ENCODE measurements at places on chromosomes 6 and 20.

GRCh38 chr6:148855744-148856143, 108.9 kb downstream of the UST start:
- DNase-seq: no peak

DNA sequence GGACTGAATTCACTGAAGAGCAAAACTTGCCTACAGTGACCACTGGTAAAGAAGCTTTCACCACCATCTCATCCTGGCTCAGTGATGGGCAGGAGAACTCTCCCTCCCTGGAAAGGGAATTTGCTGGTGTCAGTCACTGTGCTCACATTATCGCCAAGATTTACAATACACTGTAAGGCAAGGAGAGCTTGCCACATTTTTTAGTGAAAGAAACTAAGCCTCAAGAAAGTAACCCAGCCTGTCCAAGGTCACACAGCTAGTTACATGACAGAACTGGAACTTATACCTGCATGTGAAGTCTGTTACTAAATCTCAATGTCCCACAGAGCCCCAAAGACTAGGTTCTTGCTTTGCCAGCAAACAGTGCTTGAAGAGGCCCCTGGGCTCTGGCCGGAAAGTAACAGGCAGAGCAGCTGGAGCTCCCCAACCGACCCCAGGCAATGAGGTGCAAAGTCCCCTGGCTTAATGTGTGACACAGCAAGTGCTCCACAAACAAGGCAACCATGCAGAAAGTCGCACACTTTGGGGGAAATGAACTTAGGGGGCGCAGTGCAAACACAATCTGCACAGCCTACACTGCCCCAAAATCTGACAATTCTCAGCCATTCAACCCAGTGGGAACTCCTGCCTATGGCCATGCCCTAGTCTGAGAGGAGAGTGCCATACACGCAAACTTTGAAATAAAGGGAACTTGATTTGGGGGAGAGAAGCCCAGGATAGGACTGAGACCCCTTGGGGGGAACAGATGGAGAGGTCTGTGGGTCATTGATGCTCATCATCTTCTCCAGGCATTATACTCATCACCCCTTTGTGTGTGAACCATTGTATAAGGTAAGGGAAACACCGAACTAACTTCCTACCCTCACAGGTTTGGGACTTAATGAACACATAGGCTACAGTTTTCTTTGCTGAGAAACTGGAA, 1.9 kb downstream of the BCL2L1 start:
- no peak for DNase-seq

GRCh38 chr6:39812853-39813533, 20.8 kb downstream of the DAAM2 start:
- no peak for DNase-seq

- DNase-seq: no peak
Measured at GRCh38 chr6:1416191-1416760, 26.9 kb downstream of the FOXF2 start.

GRCh38 chr20:48287552-48288170, 502.4 kb upstream of the SULF2 start:
- no peak for DNase-seq
